SK-N-SH treated with all-trans-retinoic acid at 6 μM for 48 hours (cell line): ENCODE measurements at places on chromosomes 7 and 10.

GRCh38 chr10:127408112-127408710 is 140.9 kb upstream of the NPS start:
- no peak; the same call in 2 of the 3 replicates for ATAC-seq

GRCh38 chr10:47111329-47111862 is 188.6 kb upstream of the GDF10 start:
- ATAC-seq: no peak

- peak; percentile 92 for ATAC-seq
Observed at GRCh38 chr7:30252885-30253795, 31.3 kb upstream of the ZNRF2 start.

DNA sequence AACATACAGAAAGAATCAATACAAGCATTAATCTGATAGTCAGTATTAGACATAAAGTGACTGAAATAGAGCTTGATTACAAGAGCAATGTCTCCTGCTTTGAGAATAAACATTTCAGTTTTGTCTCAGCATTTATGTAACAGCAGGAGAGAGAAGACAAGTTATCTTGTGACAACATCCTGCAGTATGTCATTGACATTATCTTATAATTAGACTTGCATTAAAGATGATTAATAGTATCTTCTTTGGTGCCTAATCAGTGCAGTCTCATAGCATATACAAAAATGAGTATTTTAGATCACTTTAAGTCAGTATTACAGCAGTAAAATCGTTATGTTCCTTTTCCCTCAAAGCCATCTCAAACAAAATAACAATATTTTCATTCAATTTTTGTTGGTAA is 436.1 kb upstream of the ETV1 start:
- no peak for ATAC-seq

- ATAC-seq: no peak
Observed at GRCh38 chr10:100792574-100792973, 47.2 kb downstream of the PAX2 start.

GRCh38 chr7:11212080-11212711 is 238.5 kb downstream of the PHF14 start:
- peak; percentile 95 for ATAC-seq

DNA sequence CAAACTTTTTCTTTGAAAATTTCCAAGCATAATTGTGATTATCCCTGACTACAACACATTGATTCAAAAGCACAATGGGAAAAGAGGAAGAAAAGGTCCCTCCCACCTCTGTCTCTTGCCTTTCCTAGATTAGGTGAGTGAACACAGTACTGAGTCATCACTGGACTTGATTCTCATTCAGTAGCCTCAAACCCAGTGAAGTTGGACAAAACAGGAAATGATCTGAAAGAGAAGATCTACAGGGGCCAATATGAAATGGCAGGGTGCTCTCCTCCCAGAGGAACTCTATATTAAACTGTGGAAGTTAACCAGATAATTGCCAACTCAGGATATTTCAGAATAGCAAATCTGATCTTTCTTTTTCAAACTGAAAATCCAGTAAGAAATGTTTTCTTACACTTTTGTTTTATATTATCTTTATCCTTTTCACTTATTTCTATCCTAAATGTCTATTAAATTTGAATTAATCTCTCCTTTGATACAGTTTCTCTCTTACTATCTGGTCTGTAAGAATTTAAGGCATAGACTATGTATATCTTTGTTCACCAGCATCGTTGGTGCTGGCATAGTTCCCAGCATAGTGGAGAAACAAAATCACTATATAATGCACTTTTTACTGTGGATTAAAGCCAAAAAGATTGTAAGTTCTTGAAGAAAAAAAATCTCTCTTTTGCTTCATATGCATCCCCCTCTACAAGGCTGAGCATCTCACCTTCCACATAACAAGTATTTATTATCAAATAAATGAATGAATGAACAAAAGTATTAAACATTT is 41.4 kb upstream of the IKZF1 start:
- no peak for ATAC-seq

DNA sequence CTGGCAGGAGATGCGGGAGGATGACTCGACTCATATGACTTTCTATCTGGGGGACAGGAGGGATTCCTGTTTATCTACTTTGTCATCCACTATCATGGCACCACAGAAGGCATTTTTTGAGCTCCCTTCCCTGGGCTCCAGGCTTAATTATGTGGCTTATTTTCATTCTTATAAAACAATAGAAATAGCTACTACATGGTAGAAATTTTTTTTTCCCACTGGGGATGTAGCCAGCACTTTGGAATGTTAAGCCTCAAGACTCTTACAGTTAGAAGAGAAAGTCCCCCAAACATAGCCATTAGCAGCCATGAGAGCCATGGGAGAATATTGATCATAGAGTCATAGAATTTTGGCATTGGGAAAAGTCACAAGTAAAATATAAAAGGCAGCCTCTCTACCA is 14.6 kb upstream of the FAM180A start:
- no peak for ATAC-seq

GRCh38 chr7:27564881-27565482 is 97.7 kb downstream of the HIBADH start:
- ATAC-seq: no peak

DNA sequence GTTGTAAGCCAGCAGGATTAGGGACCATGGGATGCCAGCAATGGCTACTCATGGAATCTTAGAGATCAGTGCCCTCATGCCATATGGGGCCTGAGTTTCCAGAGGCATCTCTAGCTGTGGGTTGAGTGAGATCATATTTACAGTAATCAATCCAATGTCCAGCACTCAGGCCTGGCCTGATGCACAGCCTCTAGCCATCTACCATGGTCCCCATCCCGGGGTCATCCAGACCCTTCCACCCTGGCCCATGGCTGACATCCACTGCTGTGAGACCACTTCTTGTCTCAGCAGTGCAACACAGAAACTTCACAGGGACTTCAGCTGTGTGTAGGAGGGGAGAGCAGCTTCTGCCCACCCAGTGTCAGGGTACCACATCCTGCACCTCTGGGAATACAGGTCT is 6.5 kb upstream of the ADCY1 start:
- no peak for ATAC-seq

GRCh38 chr7:92848441-92848840 is 12.1 kb upstream of the CDK6 start:
- ATAC-seq: no peak

DNA sequence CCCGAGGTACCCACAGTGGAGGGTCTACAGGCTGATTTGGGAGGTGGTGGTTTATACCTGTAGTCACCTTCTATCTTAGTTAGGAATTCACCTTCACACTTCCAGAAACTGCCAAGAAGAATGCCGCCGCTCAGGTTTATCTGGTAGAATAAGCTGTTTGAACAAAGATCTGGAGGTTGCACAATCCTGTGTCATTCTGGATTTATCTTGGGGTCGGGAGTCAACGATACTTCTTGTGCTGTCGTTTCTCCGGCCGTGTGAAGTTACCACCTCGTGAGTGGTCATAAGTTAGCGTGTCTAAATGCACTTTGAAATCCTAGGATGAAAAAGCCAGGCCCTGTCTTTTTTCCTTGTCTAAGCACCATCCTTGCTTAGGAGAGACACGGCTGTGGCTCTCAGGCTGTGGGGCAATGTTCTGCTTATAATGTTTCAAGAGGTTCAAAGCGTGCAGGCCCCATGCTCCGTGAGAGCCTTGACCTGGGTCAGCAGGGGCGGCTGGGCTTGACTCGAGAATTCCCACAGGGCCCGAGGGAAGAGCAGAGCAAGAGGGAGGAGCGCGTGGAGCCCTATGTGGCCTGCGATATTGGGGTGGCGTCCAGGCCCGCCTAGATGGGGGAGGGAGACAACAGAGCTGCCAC is 35.5 kb downstream of the GRIFIN start:
- no peak for ATAC-seq

DNA sequence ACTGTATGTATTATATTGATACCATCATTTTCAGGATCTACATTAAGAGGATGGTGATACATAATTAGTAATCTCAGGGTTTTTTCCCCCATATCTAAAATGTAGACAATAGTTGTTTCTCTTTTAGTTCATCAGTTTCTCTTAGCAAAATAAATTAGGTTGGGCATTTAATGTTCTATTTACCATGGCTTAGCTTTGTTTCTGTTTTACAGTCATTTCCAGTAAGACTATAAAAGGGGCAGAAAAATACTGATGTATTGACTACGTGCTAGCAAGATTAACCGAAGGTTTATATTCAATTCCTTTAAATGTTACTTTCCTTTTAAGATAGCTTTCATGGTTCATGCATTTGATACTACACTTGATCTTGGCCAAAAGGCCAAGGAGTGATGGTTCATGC is 26.2 kb downstream of the SUV39H2 start:
- no peak for ATAC-seq

GRCh38 chr7:148735141-148735540 is 36.4 kb downstream of the CUL1 start:
- no peak for ATAC-seq

GRCh38 chr7:47669901-47670384 is 88.0 kb upstream of the TNS3 start:
- ATAC-seq: peak; percentile 34

DNA sequence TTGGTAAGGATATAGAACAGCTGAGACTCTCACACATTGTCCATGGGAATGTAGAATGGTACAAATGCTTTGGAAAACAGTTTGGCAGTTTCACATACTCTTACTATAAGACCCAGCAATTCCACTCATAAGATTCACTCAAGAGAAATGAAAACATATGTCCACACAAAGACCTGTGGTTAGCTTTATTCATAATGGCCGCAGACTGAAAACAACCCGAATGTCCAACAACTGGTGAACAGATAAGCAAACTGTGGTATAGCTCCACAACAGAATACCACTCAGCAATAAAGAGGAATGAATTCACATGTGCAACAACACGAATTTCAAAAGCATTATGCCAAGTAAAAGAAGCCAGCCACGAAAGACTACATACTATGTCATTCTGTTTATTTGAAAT is 33.5 kb upstream of the CUL1 start:
- ATAC-seq: no peak

GRCh38 chr10:15046626-15047025 is 2.9 kb downstream of the OLAH start:
- no peak for ATAC-seq

DNA sequence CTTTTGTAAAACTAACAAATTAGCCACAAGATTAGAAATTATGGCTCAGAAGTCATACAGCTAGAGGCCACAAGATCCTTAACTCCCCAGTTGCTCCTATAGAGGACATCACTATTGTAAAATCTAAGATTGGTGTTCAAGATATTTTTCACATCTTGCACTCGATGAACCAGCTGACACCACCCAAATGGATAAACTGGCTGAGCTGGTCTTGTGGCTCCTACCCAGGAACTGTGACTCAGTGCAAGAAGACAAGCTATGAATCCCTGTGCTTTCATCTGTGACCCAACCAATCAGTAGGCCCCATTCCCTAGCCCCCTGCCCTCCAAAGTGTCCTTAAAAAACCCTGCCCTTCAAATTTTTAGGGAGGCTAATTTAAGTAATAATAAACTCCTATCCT is 27.9 kb upstream of the R3HCC1L start:
- no peak for ATAC-seq

- no peak for ATAC-seq
Observed at GRCh38 chr7:43577485-43577951, 5.4 kb upstream of the STK17A start.

DNA sequence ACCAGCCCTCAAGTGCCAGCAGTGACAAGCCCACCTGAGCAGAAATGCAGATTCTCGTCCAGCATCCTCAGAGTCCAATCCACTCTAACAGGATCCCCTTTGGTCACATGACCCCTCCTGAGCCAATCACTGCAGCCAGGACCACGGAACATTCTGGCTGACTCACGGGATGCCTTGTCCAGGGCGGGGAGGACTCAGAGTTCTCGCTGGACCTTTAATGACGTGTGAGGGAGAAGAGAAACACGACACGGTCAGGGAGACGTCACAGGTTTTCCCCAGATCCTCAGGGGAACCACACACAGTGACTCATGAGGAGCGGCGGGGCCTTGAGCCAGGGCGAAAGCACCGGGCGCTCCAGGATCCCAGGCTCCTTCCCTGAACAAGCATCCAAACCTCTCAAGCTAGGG is 155.7 kb downstream of the PTPRN2 start:
- no peak for ATAC-seq

GRCh38 chr7:44438816-44439215 is 51.6 kb downstream of the NUDCD3 start:
- ATAC-seq: no peak

- ATAC-seq: no peak
Observed at GRCh38 chr10:11175823-11176243, 158.2 kb downstream of the CELF2 start.

GRCh38 chr7:47912332-47912731 is 35.9 kb downstream of the PKD1L1 start:
- no peak for ATAC-seq

- ATAC-seq: no peak
Observed at GRCh38 chr7:2597273-2597640, 34.5 kb upstream of the TTYH3 start.

GRCh38 chr10:2623675-2624274 is 443.6 kb upstream of the PFKP start:
- ATAC-seq: no peak

DNA sequence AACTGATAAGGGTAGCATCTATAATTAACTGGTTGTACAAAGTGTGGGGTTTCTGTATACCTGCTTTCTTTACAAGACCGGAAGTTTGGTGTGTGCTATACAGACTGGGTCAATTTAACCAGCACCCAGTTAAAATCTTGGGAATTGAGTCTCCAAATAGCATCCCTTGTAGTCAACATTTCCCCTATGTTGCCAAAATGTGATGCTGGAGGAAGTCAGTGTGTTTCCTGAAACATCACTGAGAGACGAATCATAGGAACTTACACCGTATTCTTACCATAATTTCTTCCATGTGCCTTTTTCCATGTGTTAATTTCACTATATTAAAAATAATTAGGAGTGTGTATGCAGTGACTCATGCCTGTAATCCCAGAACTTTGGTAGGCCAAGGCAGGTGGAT is 1.7 kb downstream of the AKR1C4 start:
- ATAC-seq: no peak

- ATAC-seq: no peak
Observed at GRCh38 chr7:11833431-11833830, 1.4 kb upstream of the THSD7A start.

DNA sequence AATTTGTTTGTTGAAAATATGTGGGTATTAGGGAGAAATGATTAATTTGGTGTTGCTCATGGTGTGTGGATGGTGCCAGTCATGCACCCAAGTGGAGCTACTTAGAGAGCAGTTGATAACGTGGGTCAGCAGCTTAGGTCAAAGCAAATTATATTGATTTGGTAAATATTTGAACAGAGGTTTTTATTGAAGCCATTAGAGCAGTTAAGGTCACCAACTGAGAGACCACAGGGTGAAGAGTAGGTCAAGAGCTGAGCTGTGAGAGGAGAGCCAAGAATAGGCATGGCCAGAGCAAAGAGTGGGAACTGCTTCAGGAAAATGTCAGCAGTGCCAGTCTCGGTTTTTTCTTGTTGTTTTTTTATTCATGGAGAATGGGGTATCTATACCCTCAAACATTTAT is 97.9 kb downstream of the TMEM168 start:
- no peak for ATAC-seq

GRCh38 chr10:124161601-124162000 is 68.2 kb upstream of the CHST15 start:
- ATAC-seq: no peak
